ENCODE measurements at places on chromosomes 1 and 21.

DNA sequence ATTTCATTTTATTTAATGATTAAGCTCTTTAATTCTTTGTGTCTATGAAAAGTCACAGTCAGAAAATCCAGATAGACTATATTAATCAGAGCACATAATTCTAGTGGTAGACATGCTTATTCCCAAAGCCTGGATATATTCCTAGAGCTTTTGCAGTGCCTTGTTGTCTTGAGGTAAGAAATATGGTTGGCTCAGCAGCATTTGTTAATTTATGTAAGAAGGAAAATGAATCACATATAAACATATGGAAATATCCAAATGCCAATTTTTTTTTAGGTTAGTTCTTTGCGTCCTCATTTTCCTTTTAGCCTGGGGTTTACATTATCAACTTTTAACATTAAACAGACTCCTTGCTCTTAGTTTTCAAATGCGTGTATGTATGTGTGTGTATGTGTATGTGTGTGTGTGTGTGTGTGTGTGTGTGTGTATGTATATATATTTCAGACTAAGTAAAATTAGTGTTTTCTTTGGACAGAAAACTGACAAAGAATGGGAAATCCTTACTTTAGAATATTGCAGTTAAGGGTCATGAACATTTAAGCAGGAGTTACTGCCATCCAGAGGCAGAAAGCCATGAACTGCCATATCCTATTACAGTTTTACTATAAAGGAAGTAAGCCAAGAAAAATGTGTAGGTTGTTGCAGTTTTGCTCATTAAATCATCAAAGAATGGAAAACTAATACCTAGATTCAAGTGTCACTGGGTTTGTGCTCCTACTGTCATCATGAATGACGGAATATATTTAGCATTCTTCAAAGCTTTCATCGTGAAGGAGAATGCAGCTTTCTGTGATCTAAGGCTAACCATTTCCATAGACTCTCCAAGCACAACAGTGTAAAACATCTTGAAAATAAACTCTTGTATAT is 477.1 kb upstream of the NR5A2 start:
- DNase-seq = no peak

DNA sequence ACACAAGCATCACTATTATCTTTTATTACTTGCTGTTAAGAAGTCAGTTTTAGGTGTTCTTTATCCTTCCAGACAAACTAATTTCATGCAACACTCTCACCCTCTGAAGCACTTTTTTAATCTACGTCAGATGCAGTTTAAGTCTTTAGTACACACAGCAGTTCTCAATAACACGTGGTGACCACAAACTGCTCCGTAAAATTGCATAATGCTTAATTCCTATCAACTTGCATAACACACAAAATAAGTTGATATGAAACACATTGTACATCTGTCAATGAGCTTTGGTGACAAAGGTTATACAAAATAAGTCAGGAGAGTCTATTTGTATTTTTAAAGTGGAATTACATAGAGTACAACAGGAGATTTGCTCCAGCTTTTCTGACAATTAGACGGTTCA is 140.9 kb upstream of the ETS2 start:
- no peak for DNase-seq

DNA sequence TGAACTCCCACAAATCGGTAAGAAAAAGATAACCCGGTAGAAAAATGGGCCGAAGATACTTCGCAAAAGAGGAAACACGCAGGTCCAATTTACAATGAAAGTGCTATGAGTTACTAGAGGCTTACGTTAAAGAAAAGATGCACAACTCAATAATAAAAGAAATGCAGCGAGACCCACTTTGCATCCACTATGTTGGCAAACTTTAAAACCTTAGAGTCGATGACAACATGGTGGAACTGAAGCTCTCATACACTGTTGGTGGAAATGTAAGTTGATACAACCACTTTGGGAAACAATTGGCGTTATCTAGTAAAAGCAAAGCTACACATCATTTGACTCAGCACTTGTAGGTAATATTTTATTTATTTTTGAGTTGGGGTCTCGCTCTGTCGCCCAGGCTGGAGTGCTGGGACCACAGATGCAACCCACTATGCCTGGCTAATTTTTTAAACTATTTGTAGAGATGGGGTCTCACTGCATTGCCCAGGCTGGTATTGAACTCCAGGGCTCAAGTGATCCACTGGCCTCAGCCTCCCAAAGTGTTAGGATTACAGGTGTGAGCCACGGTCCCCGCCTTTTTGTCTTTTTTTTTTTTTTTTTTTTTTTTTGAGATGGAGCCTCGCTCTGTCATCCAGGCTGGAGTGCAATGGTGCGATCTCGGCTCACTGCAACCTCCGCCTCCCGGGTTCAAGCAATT is 696 bp upstream of the GPATCH3 start:
- no peak for DNase-seq

DNA sequence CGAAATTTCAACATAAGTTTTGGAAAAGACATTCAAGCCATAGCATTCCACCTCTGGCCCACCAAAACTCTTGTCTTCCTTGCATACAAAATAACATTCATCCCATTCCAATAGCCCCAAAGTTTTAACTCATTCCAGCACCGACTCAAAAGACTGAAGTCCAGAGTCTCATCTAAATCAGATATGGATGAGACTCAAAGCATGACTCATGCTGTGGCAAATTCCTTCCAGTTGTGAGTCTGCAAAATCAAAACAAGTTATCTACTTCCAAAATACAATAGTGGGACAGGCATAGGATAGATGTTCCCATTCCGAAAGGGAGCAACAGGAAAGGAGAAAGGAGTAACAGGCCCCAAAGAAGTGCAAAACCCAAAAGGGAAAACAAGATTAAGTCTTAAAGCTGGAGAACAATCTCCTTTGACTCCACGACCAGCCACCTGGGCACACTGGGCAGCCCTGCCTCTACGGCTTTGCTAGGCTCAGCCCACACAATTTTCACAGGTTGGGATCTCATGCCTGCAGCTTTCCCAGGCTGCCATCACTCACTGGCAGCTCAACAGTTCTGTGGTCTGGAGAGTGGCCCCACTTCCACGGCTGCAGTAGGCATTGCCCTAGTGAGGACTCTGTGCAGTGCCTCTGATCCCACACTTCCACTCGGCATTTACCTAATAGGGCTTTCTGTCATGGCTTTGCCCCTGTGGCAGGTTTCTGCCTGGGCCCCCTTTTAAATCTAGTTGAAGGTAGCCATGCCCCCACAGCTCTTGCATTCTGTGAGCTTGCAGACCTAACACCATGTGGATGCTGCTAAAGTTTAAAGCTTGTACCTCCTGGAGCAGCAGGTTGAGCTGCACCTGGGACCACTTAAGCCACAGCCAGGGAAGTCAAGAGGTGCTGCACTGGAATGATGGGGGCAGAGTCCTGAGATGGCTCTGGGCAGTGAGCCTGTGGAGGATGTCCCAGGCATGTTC is 51.0 kb downstream of the RUNX3 start:
- no peak for DNase-seq

DNA sequence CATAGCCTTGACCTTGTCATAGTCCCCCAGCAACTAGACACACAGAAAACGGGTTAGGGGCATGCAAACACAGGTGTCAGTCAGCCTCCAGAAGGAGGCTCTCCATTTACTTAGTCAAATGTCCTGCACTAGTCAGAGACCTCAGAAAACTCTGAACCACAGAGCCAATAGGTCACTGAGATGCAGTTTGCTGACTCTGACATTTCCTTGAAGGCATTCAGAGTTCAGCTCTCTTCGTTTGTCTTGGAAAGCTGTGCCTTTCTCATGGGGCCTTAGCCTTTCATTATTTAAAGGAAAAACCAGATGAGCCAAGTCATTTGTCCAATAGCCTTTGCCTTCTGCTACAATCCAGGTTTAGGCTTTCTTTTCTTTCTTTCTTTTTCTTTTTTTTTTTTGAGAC is 3.5 kb downstream of the OLFML2B start:
- no peak for DNase-seq
